ENCODE measurements at places on chromosomes 2 and 18.

GRCh38 chr2:19806131-19806530, 95.7 kb downstream of the TTC32 start:
- DNase-seq = no peak

- no peak for DNase-seq
These were observed 76.5 kb downstream of the RAD51AP2 start for GRCh38 chr2:17441790-17442189.

DNA sequence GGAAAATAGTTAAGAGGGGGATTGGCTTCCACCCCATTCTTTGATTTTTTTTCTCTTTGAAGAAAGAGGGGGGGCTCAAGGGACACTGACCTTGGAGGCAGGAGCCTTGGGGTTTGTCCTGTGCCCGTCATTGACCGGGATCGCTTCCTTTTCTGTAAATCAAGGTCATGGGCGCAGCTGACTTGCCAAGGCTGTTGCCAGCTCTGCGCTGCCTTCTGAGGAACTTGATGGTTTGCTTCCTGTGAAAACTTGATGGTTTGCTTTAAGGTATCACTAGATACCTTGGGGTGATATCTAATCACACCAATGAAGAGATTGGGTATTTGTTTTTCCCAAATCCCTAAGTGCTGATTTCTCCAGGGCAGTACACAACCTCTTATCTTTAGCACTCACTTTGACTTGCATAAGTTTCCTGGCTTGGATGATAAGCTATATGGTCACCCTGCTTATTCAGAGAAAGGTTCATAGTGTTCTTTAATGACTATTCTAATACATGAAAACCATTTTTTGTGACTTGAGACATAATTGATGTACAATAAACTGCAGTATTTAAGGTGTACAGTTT, 56.0 kb downstream of the DGKD start:
- DNase-seq = no peak

DNA sequence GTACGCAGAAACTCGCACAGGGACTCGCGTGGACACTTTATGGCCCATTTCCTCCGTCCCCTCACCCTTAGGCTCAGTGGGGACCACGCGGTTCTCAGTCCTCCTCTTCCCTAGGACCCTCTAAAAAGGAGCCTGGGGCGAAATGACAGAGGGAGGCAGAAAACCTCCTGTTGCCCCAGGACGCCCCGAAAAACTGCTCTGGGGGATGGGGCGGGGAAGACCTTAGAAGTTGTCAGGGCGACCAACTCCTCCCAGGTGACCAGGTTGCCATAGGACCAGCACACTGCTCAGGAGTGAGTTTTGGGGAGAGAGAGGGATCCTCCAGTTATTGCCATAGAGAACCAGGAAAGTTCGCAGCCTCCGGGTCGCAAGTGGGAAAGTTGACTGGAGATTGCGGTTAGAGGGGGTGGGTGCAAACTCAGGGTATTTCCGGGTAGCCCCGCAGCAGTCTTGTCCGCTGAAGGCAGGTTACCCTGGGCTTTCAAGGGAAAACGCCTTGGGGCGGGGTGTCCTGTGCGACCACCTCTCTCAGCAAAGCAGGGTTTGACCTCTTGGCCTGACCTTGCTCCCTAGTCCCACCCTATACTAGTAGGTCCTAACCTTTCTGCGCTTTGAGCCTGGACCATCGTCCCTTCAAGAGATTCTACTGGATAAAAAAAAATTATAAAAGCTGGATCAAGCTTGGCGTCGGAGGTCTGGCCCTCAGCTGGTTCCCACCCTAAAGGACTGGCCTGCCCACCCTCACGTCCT, 7.8 kb upstream of the PAX3 start:
- DNase-seq = no peak

DNA sequence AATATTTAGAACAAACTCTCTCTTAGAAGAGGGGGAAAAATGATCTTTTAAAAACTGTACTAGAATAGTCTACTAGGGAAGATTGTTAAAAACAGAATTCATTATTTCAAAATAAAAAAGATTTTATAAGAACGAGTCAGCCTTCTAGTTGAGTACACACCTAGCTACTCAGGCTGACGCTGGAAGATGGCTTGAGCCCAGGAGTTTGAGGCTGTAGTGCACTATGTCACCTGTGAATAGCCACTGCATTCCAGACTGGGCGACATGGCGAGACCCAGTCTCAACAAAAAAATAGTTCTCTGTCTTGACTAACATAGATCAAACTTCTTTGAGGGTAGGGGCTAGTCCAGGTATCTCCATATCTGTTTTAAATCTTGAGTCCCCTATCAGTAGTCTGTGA, 33.9 kb downstream of the ERLEC1 start:
- DNase-seq = no peak

Measured in stimulated activated naive CD4-positive, alpha-beta T cell treated with Interleukin-2 at 50 U/mL for 16 hours (primary cell).